ENCODE measurements at places on chromosomes 11 and 22. TPM values are rescaled to one million over a fixed set of nuclear protein-coding genes. Genes with fewer than 3 reads are reported as not detected.

- H3K27me3 ChIP-seq, result no peaks in the 10 kb centered on the region
- DNase-seq, result no peak
- peaks cover 20% of the 10 kb centered on the region for H3K36me3 ChIP-seq
- H3K27ac ChIP-seq, result no peak overlapping the region
These were observed 6.0 kb downstream of the CASTOR1 start for GRCh38 chr22:30283342-30283741.

DNA sequence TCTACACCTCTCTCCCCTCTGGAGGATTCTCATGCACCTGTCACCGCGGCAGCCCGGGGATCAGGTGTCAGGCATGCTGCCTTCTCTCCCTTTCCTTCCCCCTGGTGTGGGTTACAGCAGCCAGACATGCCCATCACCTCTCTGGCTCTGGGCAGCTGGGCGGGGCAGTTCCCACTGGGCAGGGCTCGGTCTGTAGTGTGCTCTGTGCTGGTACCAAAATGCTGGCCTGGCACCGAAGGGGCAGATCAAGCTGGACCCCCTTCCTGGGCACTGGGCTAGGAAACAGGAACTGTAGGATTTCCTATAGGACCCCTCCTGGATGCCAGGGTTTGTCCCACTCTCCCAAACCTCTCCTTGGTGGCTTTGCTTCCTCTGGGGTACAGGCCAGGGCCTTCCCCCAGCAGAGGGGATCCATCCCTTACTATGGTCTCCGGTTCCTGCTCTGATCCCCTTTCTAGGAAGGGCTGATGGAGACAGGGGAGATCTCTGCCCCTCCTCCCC is 821 bp downstream of the GAL3ST1 start:
- peaks cover 25% of the 10 kb centered on the region for H3K36me3 ChIP-seq
- no peak overlapping the region for H3K27ac ChIP-seq
- no peak for DNase-seq

- H3K27ac ChIP-seq, result no peak overlapping the region
- no peaks in the 10 kb centered on the region for H3K36me3 ChIP-seq
- H3K27me3 ChIP-seq, result no peaks in the 10 kb centered on the region
- H3K4me1 ChIP-seq, result no peaks in the 10 kb centered on the region
- H3K4me3 ChIP-seq, result no peak overlapping the region
These were observed 493.8 kb downstream of the NTM start for GRCh38 chr11:131864228-131864627.

DNA sequence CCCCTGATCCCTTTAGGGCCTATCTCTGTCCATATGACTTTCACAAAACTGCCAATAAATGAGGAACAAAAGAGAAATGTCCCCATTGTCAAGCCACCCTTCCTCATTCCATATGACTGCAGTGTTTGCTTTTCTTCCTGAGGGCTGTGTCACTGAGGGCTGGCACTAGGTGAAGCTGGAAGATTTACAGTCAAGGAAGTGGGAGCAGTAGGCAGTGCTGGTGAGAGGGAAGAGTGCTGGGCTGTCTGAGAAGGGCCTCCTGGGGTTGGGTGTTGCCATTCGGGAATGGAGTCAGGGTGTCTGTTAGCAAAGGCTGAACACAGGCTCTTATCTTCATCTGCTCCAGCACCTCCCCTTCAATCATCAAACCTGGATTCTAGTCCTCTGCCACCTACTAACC is 30.9 kb downstream of the INSC start:
- H3K27me3 ChIP-seq, result no peaks in the 10 kb centered on the region
- H3K4me3 ChIP-seq, result no peak overlapping the region
- no peak overlapping the region for H3K27ac ChIP-seq
- no peaks in the 10 kb centered on the region for H3K4me1 ChIP-seq

The TRIM51 gene
- total RNA-seq, result not detected

DNA sequence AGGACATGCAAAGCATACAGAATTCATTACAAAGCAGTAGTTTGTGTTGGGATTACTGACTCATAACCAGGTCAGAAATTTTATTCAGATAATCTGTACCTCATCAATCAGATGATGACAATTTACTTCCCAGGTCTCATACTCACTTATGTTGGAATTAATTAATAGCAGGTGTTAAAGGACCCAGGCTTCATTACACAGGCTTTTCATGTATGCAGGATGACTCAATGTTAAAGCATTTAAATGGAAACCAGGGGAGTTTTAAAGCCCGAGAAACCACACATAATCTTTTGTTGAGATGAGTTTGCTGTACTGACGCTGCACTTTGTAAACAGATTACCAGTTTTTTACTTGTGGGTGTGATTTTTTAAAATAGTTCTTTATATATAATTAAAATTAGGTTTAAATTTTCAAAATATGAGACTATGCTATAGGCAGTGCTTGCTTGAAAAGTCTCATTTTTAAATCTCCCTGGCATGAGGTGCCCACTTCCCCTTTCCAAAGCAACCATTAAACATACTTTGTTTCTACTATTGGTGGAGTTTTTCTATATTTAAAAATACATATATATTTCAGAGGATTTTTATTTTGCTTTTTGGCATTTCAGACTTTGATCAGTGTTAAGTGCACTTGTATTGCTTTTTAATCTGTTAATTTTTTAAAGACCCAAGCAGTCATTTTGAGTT is 41.0 kb downstream of the CEP57 start:
- H3K27ac ChIP-seq, result no peak overlapping the region
- no peaks in the 10 kb centered on the region for H3K27me3 ChIP-seq
- peaks cover 19% of the 10 kb centered on the region for H3K36me3 ChIP-seq

DNA sequence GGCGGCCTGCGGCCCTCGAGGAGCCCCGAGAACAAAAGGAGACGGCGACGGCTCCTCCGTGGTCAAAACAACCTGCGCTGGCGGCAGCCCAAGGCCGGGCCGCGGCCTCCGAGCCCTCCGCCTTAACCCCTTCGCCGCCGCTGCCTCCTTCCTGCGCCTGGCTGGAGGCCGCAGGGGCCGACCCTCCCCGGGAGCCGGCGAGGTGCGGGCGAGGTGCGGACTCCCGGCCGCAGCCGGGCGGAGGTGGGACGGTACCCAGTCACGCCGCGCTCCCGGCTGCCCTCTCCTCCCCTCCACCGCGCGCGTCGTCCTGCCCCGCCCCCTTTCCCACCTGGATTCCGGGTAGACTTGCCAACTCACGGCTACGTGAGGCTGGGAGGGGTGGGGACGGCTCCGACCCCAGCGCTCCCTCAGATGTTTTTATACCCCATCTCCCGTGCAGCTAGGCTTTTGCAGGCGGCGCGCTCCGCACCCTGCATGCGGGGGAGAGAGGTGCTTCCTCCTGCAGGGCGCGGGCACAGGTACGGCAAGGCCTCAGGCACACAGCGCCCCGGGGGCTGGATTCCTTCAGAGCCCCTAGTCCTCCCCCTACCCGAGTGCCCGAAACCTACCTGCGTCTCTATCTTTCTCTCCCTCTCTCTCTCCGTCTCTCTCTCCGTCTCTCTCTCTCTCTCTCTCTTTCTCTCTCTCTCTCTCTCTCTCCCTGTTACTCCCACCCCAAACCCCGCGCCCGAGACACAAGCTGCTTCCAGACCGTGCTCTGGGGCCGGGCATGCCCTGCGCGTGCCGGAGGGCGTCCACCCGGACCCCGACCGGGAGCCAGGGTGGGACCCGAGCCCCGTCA is 2.0 kb downstream of the PDGFB start:
- H3K27me3 ChIP-seq, result peaks cover 6% of the 10 kb centered on the region
- no peaks in the 10 kb centered on the region for H3K36me3 ChIP-seq
- DNase-seq, result no peak

The C22orf42 gene
- total RNA-seq, result not detected

The POU2AF2 gene
- not detected for total RNA-seq

GRCh38 chr11:13923716-13924650 is 38.5 kb upstream of the SPON1 start:
- H3K27ac ChIP-seq, result no peak overlapping the region
- no peak for DNase-seq
- no peak overlapping the region for H3K4me3 ChIP-seq
- no peaks in the 10 kb centered on the region for H3K4me1 ChIP-seq
- H3K36me3 ChIP-seq, result no peaks in the 10 kb centered on the region

DNA sequence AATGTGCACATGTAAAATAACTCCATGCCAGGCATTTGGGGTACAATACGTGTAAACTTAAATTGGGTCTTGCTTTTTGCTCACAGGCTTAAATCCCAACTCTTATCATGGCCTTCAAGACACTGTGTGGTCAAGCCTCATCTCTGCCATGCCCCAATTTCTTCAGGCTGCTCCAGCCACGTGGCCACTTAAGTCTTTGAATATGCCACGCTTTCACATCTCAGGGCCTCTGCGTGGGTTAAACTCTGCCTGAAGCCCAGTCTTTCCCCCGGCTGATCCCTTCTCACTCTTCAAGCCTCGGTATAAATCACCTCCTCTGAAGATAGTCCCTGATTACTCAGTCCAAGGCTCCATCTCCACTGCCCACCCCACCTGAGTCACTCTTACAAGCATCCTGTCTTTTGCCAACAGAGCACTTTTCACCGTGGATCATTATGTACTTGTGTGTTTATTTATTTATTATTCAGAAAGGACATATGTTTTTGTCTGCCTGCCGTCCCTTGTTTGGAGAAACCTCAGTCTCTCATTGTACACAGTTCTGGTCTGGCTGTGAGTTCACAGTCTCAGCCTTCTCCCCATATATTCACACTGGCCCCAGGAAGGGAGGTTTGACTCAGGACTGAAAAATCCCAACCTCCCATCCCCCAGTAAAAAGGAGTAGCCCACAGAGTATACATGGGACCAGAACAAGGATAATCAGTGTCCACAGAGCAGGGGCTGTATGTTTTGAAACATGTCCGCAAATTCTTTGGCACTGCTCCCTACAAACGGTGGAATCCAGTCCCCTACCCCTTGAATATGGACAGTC is 344.7 kb downstream of the MN1 start:
- no peak for DNase-seq
- no peak overlapping the region for H3K27ac ChIP-seq
- H3K36me3 ChIP-seq, result no peaks in the 10 kb centered on the region
- no peak overlapping the region for H3K4me3 ChIP-seq

GRCh38 chr11:112403432-112403831 is 142.8 kb upstream of the PLET1 start:
- no peaks in the 10 kb centered on the region for H3K27me3 ChIP-seq
- H3K4me3 ChIP-seq, result no peak overlapping the region
- H3K4me1 ChIP-seq, result no peaks in the 10 kb centered on the region
- DNase-seq, result no peak

DNA sequence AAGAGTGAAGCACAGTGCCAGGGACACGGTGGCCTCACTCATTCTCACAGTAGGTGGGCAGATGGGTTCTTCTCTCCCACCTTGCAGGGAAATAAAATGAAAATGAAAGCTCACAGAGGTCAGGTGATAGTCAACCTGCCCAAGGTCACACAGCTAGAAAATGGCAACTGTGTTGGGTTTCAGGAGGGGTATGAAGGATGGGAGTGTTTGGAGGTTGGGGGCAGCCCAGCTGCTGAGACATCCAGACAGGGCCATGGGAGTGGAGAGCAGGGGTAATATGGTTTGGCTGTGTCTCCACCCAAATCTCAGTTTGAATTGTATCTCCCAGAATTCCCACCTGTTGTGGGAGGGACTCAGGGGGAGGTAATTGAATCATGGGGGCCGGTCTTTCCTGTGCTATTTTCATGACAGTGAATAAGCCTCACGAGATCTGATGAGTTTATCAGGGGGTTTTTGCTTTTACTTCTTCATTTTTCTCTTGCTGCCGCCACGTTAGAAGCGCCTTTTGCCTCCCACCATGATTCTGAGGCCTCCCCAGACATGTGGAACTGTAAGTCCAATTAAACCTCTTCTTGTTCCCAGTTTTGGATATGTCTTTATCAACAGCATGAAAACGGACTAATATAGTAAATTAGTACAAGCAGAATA is 247.0 kb downstream of the TENM4 start:
- no peaks in the 10 kb centered on the region for H3K27me3 ChIP-seq
- H3K4me1 ChIP-seq, result peaks cover 14% of the 10 kb centered on the region
- no peaks in the 10 kb centered on the region for H3K36me3 ChIP-seq
- no peak overlapping the region for H3K4me3 ChIP-seq

- no peak for DNase-seq
- H3K4me1 ChIP-seq, result no peaks in the 10 kb centered on the region
- no peak overlapping the region for H3K4me3 ChIP-seq
- no peaks in the 10 kb centered on the region for H3K27me3 ChIP-seq
- H3K27ac ChIP-seq, result no peak overlapping the region
- H3K36me3 ChIP-seq, result no peaks in the 10 kb centered on the region
These were observed 56.8 kb downstream of the MTMR2 start for GRCh38 chr11:95867105-95867504.

- no peaks in the 10 kb centered on the region for H3K27me3 ChIP-seq
- no peak overlapping the region for H3K4me3 ChIP-seq
- no peak overlapping the region for H3K27ac ChIP-seq
- peaks cover 4% of the 10 kb centered on the region for H3K4me1 ChIP-seq
- DNase-seq, result no peak
These were observed 46.2 kb downstream of the ATXN10 start for GRCh38 chr22:45717789-45718188.

- H3K27ac ChIP-seq, result no peak overlapping the region
- H3K4me1 ChIP-seq, result no peaks in the 10 kb centered on the region
- H3K4me3 ChIP-seq, result no peak overlapping the region
These were observed 49.7 kb downstream of the CYTH4 start for GRCh38 chr22:37331856-37332536.

- H3K27me3 ChIP-seq, result no peaks in the 10 kb centered on the region
- DNase-seq, result no peak
- peak overlapping the region; percentile 59 for H3K27ac ChIP-seq
- peaks cover 12% of the 10 kb centered on the region for H3K4me1 ChIP-seq
These were observed 1.8 kb downstream of the BSCL2 start for GRCh38 chr11:62705413-62705812.

The NAV2 gene
- total RNA-seq, result 125 TPM

GRCh38 chr11:103546236-103546635 is 437.0 kb downstream of the DYNC2H1 start:
- no peaks in the 10 kb centered on the region for H3K4me1 ChIP-seq
- no peaks in the 10 kb centered on the region for H3K27me3 ChIP-seq
- no peak overlapping the region for H3K4me3 ChIP-seq
- no peak overlapping the region for H3K27ac ChIP-seq
- no peaks in the 10 kb centered on the region for H3K36me3 ChIP-seq

GRCh38 chr22:50530877-50531545 is 1.2 kb upstream of the TYMP start:
- peaks cover 5% of the 10 kb centered on the region for H3K27me3 ChIP-seq
- H3K4me1 ChIP-seq, result peaks cover 43% of the 10 kb centered on the region
- peak overlapping the region; percentile 72 for H3K27ac ChIP-seq

The IGLL1 gene
- not detected for total RNA-seq

The NTM gene
- not detected for total RNA-seq

- H3K27me3 ChIP-seq, result no peaks in the 10 kb centered on the region
- H3K36me3 ChIP-seq, result no peaks in the 10 kb centered on the region
- peaks cover 25% of the 10 kb centered on the region for H3K4me1 ChIP-seq
These were observed 1.8 kb downstream of the C11orf54 start for GRCh38 chr11:93743291-93743690.

DNA sequence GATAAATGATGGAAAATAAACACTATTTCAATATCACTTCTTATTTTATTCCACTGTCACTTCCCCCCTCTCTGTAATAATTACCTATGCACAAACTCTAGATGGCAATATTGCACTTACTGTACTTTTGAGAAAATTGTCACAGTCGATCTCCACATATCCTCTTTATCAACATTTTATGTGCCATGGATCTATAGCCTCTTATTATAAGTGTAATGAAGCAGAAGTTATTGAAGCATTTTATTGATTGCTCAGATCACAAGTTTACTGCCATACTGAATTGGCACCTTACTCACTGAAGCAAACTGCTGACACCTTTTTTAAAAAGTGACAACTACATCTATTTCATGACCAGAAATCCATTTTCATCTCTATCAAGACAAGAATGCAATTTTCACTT is 133.4 kb downstream of the DCDC1 start:
- H3K4me3 ChIP-seq, result no peak overlapping the region
- H3K36me3 ChIP-seq, result no peaks in the 10 kb centered on the region
- H3K27me3 ChIP-seq, result no peaks in the 10 kb centered on the region

- no peaks in the 10 kb centered on the region for H3K4me1 ChIP-seq
- H3K36me3 ChIP-seq, result peaks cover 45% of the 10 kb centered on the region
- no peak for DNase-seq
- no peaks in the 10 kb centered on the region for H3K27me3 ChIP-seq
These were observed 35.1 kb upstream of the KRTAP5-7 start for GRCh38 chr11:71491940-71492339.
